Neural crest cell (in vitro differentiated cells): ENCODE measurements at places on chromosomes 5 and 9. TPM values are rescaled to one million over a fixed set of nuclear protein-coding genes. Genes with fewer than 3 reads are reported as not detected.

KLF9 gene
- total RNA-seq: 0.19 and 0.20 TPM in 2 replicates

TAF7 gene
- total RNA-seq: 100.0 and 100 TPM in 2 replicates

RAB3C gene
- 13.6 and 21.7 TPM in 2 replicates for total RNA-seq

FOXD4L4 gene
- 0.16 and 0.26 TPM in 2 replicates for total RNA-seq

DNA sequence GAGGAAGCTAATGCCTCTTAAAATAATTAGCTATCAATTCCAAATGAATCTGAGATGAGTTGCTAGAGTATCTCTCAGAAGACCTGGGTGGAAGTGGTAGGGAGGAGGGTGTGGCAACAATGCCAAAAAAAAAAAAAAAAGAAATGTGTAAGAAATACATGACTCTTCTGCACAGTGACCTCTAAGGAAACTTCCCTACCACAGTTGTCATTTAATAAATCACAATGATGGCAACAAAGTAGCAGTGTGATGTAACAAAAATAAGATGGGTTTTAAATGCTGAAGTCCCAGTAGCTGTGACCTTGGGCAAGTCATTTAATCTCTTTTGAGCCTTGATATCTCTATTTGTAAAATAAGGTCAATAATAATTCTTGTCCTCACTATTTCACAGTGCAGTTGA is 7.2 kb downstream of the FOXD1 start:
- DNase-seq: no peak

- DNase-seq: no peak
Observed at GRCh38 chr5:1279443-1280151, 15.3 kb downstream of the TERT start.

GRCh38 chr9:6873857-6874256 is 116.1 kb downstream of the KDM4C start:
- DNase-seq: no peak

DNA sequence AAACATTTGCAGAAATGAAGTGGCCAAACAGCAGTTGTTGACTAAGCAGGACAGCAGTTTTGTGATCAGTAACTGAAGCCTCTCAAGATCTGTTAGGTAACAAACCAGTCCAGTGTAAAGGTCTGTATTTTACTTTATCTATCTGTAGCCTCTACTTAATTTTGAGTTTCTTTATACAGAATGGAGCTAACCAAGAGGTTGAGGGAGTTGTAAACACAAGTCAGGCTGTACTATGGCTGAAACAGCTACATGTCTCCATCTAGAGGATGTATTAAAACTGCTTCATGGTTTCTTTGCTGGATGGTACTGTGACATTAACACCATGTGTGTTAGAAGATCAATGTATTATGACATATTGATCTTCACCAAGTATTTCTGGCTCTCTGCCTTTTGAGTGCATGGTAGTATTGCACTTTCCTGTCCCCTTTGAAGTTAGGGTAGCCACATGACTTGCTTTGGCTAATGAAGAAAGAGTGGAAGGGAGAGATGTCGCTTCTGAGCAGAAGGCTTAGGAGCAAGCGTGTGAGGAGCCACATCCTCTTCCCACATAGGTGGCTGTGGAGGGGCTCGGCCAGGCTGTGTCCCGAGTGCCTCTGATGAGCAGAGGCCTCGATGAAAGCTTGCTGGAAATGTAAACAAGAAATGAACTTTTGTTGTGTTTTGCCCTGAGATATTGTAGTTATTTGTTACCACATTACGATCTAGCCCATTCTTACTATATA is 105.6 kb upstream of the PCA3 start:
- DNase-seq: no peak
